ENCODE measurements at places on chromosomes 12 and 14.
A peak's percentile ranks its signal among the peaks of the same experiment; 100 is the strongest.

DNA sequence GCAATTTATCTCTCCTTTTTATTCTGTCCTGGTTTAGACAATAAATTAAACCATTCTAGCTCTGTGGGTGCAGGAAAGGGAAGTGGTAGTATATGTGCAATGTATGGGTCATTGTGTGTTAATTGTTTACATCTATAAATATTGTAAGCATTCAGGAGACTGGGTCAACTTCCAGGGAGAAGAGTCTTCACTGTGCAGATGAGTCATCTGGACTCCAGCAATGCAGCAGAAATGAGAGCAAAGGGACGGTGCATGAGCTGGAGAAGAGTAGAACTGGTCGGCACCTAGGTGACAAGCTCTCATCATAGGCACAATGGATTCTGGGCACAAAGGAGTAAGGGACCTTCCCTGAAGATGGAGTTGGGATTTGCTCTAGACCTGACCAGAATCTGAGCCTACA, 211.1 kb upstream of the DAAM1 start:
- H3K4me3 ChIP-seq = no peak overlapping the region
- H3K4me1 ChIP-seq = no peaks in the 10 kb centered on the region
- H3K27ac ChIP-seq = no peak overlapping the region
- H3K27me3 ChIP-seq = no peaks in the 10 kb centered on the region
- no peaks in the 10 kb centered on the region for H3K36me3 ChIP-seq

- H3K4me1 ChIP-seq = no peaks in the 10 kb centered on the region
- no peaks in the 10 kb centered on the region for H3K36me3 ChIP-seq
- no peaks in the 10 kb centered on the region for H3K27me3 ChIP-seq
- no peak for DNase-seq
- no peak overlapping the region for H3K4me3 ChIP-seq
Observed at GRCh38 chr12:54704202-54704601, 56.0 kb upstream of the DCD start.

DNA sequence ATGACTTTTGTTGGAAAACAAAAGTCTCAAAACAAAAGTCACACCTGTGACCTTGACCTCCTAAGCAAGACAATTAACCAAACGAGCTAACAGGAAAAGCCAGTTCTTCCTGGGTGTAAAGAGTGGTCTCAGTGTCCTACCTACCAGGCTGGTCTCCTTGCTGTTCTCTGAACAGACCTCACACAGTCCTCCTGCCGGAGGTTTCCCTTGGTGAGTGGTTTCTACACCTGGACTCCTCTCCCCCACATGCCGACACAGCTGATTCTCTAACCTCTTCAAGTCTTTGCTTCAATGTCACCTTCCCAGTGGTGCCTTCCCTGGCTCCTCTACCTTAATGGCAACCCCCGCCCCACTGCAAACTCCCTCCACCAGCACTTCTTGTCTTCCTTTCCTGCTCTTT, 238.6 kb downstream of the ZFP36L1 start:
- peak overlapping the region; percentile 100 for H3K27ac ChIP-seq
- H3K36me3 ChIP-seq = no peaks in the 10 kb centered on the region
- no peak overlapping the region for H3K4me3 ChIP-seq
- no peaks in the 10 kb centered on the region for H3K27me3 ChIP-seq

DNA sequence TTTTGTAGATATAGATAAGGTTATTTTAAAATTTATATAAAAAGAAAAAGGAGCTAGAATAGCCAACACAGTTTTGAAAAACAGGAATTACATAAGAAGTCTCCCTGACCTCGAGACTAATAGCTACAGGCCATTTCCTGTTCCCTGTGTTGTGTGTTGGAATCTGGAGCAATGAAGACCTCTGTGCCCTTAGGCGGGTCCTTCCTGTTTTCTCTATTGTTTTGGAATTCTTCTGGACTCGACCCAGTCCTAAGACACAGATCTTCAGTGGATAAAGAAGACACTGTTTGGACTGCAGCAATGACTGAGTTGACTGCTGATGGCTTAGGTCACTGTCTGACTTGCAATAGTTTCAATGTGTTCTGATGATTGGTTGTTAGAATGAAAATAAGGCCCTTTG, 26.2 kb downstream of the SNRPF start:
- 0 out of 2 replicates have a peak, but pooled peaks cover 7% of the 10 kb centered on the region for H3K4me1 ChIP-seq
- no peak for DNase-seq
- no peaks in the 10 kb centered on the region for H3K36me3 ChIP-seq
- no peak overlapping the region for H3K4me3 ChIP-seq
- no peaks in the 10 kb centered on the region for H3K27me3 ChIP-seq

DNA sequence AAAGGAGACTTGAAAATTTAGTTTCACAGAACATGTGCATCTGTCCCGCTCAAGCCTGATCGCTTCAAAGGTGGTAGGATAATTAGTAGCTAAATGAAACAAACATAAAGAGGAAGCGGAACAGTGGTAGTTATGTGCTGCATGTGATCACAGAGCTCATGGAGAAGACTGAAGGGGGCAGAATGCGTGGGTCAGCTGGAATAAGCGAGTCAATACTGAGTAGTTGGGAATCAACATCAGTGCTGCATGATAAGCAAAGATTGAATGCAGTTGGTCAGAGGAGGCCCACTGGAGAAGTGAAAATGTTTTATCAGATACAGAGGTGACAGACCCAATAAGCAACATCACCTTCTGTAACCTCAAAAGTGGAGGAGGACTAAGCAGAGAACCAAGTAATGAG, 95.1 kb upstream of the RFX4 start:
- no peak overlapping the region for H3K27ac ChIP-seq
- H3K36me3 ChIP-seq = no peaks in the 10 kb centered on the region
- H3K4me1 ChIP-seq = no peaks in the 10 kb centered on the region
- no peak for DNase-seq
- no peak overlapping the region for H3K4me3 ChIP-seq

GRCh38 chr12:21608196-21608595, 3.5 kb upstream of the GYS2 start:
- no peaks in the 10 kb centered on the region for H3K4me1 ChIP-seq
- DNase-seq = no peak
- no peaks in the 10 kb centered on the region for H3K36me3 ChIP-seq
- no peak overlapping the region for H3K27ac ChIP-seq

DNA sequence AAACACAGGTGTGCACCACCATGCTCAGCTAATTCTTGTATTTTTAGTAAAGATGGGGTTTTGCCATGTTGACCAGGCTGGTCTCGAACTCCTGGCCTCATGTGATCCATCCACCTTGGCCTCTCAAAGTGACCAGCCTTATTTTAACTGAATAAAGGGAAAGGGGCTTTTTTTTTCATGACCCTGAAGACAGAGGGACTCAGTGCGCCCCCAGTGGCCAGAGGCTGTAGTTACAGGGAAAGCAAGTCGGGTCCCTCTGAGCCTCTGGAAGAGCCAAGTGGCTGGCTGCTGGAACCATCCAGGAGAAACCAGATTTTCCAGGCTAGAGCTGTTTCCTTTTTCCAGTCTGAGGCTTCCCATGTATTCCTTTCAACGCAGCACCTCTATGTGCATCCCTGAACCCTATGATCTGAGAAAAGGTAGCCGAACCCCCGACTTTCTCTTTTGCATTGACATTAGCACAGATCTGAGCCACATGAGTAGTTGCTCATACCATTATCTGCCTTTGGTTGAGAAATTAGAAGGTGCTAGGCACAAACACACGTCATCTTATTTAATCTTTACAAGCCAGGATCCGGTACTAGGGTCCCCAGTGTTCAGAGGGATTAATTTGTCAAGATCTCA, 342.7 kb downstream of the CACNA1C start:
- H3K4me1 ChIP-seq = no peaks in the 10 kb centered on the region
- no peak overlapping the region for H3K27ac ChIP-seq
- peak; percentile 67 for DNase-seq
- no peaks in the 10 kb centered on the region for H3K36me3 ChIP-seq

DNA sequence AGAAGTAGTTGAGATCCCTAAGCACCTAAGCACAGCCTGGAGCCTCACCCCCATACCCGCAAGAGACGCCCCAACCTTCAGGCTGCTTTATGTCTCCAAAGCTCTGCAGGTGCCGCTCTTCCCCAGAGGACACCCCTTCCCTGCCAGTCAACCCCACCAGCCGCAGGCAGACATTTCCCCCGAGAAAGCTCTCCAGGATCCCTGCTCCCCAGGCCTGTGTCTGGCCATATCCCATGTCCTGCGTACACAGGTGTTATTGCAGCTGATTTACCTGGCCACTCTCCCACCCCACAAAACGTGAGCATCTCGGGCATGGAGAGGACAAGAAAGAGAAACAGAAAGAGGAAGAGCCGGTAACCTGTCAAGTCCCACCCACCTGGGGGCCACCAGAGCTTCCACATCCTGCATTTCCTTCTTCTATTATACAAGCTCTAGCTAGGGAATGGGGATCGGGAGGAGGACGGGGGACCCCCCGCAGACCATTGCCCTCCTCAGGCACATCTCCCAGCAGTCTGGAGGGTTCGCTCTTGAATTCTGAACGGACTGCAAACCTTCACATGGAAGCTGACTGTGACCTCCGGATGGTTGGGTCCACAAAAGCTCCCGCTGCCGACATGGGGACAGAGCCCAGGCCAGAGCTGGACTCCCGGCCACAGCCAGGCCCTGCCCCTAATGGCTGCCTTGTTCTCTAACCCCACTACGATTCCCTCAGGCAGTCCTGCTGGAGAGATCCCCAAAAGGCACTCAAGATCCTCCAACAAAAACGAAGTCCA, 17.6 kb downstream of the CCDC88C start:
- no peak for DNase-seq
- H3K4me1 ChIP-seq = no peaks in the 10 kb centered on the region
- H3K36me3 ChIP-seq = no peaks in the 10 kb centered on the region
- H3K4me3 ChIP-seq = no peak overlapping the region
- H3K27me3 ChIP-seq = no peaks in the 10 kb centered on the region

DNA sequence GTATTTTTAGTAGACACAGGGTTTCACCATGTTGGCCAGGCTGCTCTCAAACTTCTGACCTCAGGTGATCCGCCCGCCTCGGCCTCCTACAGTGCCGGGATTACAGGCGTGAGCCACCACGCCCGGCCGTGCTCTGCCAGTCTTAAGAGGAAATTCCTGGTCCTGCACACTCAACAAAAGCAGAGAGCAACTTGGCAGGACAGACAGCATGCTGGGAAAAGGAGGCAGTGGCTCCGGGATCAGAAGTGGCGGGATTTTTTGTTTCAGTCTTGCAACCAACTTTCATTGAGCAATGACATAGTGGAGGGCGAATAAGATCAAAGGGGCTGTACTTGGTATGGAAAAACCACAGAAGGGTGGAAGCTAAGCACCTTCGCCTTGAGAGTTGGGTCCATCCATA, 2.1 kb downstream of the CKAP4 start:
- no peaks in the 10 kb centered on the region for H3K27me3 ChIP-seq
- H3K4me1 ChIP-seq = no peaks in the 10 kb centered on the region
- DNase-seq = no peak
- H3K4me3 ChIP-seq = no peak overlapping the region
- 0 out of 2 replicates have a peak, but pooled peaks cover 4% of the 10 kb centered on the region for H3K36me3 ChIP-seq
- H3K27ac ChIP-seq = no peak overlapping the region

DNA sequence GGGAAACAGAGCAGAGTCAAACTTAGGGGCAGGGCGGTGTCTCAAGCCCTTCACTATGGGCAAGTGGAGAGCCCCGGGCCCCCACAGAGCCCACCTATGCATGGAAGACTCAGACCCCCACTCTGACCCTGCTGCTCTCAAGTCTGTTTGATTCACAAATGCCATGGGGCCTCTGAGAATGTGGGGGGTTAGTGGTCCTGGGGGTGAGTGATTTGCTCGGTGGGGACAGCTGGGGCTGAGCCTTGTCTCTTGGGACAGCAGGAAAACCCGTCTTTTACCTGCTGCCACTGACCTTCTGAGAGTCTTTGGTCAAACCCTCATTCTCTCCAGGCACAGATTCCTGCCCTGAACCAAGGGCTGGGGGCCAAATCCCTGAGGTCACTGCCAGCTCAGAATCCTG, 201.0 kb upstream of the RTL1 start:
- H3K4me3 ChIP-seq = no peak overlapping the region
- H3K36me3 ChIP-seq = no peaks in the 10 kb centered on the region

DNA sequence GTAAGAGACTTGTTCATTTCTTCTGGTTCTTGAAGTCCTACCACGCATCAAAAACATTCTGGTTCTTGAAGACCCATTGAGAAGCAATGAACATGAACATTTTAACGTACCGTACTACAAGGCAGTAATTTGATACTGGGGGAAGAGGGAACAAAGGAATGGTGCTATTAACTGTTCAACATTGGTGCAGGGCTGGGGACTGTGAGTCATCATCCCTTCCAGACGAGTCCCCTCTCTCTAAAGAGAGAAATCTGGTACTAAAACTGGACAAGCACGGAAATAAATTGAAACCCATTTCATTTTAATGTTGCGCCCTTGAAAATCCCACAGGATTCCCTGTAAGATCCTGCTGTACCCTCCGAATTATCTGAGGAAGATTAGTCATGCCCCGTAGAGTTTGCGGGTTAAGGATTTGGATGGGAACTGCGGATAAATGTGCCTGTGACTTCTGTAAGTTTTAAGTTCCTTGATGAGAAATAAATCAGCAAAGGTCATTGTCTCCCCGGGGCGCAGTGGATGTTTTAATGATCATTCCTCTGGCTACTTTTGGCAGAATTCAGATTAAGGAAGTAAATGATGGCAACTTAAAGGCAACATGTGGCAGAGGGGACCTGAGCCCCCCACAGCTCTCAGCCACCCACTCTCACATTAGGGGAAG, 78.6 kb downstream of the KCNK13 start:
- no peaks in the 10 kb centered on the region for H3K27me3 ChIP-seq
- peak overlapping the region; percentile 96 for H3K27ac ChIP-seq
- H3K4me1 ChIP-seq = peaks cover 34% of the 10 kb centered on the region
- no peaks in the 10 kb centered on the region for H3K36me3 ChIP-seq
- DNase-seq = peak; percentile 63

DNA sequence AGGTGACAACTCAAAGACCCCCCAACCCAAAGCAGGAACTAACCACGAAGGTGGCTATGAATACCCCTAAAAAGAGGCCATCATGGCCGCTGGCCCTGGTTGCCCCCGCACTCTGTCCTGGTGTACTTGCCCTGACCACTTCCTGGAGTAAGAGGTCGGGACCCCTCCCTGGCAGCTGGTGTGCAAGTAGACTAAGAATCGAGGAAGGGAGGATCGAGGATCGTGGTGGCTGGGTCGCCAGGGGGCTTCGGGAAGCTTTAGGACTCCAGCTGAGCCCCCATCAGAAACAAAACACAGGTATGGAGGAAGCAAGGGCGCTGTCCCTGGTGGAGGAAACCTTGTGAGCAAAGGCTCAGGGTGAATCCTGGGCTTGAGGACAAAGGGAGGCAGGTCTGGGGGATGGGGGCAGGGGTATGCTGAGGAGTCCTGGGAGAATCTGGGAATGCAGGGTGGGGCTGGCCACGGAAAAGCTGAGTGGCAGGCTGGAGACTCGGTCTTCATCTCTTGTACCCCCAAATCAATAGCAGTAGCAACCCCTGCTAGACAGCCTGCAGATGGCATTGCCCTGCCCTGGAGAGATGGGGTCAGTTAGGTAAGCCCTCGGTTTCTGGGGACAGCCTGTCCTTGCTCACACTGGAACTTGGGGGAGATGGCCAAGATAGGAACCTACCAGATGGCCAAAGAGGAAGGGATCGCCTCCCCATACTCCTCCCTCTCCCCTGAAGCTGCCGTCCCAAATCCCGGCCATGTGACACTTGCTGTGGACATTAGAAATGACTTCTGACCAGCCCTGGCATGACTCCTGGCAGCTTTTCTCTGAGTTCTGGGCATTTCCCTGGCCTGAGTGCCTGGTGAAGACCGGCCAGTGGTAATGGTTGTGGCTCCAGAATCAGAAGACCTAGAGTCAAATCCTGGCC, 45.3 kb upstream of the ESRRB start:
- H3K4me3 ChIP-seq = no peak overlapping the region
- no peak for DNase-seq
- H3K27me3 ChIP-seq = no peaks in the 10 kb centered on the region
- H3K4me1 ChIP-seq = no peaks in the 10 kb centered on the region
